Activated CD4-positive, alpha-beta T cell treated with anti-CD3 and anti-CD28 coated beads for 36 hours (primary cell): ENCODE measurements at places on chromosomes 7 and 10.

DNA sequence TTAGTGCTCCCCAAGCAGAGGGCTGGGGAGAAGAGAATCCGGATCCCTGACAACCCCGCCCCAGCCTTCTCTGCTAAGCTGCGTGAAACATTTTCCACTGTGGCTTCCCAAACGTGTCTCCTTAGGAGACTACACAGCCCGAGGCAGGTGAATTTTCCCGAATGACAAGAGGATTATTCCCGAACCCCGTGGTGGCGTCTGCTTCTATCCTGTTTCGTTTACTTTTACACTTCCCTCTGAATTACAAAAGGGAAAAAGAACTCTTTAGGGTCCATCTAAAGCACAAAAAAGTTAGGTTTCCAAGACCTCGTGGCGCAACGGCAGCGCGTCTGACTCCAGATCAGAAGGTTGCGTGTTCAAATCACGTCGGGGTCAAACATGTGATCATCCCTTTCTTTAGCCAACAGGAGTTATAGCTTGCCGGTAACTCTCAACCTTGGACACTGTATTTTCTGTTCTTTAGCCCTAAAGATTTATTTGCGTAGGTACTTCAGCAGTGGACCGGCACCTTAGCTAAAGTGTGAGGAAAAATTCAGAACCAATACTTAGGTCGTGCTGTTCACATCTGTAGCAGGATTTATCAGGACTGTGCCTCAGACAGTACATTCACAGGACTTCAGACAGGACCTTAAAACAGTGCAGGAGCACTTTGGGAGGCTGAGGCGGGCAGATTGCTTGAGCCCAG lies 3.2 kb upstream of the ZNF789 start:
- peaks cover 26% of the 10 kb centered on the region for H3K4me1 ChIP-seq
- peaks cover 16% of the 10 kb centered on the region for H3K36me3 ChIP-seq
- no peak for DNase-seq
- no peaks in the 10 kb centered on the region for H3K27me3 ChIP-seq
- no peak overlapping the region for H3K27ac ChIP-seq

DNA sequence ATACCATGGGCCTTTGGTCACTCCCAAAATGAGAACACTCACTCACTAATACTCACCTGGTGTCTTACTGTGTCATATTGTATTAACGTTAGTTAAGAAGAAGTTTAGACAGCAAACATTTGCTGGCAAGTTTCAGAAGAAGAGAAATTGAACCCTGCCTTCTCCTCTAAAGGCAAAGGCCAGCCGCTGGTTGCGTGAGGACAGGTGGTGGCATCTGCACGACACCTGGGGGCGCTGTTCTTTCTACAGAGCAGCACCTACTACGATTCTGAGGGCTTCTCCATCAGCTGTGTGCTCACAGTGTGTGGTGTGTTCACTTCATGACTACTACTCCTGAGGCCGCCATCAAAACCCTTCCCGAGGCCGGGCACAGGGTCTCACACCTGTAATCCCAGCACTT lies 17.9 kb upstream of the CLEC2L start:
- H3K36me3 ChIP-seq, result no peaks in the 10 kb centered on the region
- no peak overlapping the region for H3K27ac ChIP-seq
- no peaks in the 10 kb centered on the region for H3K4me1 ChIP-seq
- H3K27me3 ChIP-seq, result no peaks in the 10 kb centered on the region

DNA sequence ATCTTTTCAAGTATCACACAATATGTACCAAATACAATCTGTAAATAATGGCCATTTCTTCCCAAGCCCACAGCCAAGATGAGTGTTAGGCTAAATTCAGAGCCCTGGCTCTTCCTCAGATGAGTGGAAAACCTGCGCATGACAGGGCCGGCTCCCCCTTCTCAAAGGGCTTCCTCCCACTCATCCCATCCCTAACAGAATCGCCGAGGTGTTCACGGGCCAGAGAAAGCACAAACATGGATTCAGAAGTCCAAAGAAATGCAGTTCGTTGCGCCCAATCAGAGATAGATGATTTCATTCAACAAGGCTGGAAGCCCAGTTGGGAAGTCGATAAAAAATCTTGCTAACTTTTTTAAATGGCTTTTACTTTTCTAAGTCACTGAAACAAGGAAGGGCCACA lies 121.8 kb downstream of the UBE2H start:
- peaks cover 10% of the 10 kb centered on the region for H3K4me1 ChIP-seq
- no peaks in the 10 kb centered on the region for H3K27me3 ChIP-seq
- no peak overlapping the region for H3K27ac ChIP-seq
- DNase-seq, result no peak
- H3K36me3 ChIP-seq, result no peaks in the 10 kb centered on the region

DNA sequence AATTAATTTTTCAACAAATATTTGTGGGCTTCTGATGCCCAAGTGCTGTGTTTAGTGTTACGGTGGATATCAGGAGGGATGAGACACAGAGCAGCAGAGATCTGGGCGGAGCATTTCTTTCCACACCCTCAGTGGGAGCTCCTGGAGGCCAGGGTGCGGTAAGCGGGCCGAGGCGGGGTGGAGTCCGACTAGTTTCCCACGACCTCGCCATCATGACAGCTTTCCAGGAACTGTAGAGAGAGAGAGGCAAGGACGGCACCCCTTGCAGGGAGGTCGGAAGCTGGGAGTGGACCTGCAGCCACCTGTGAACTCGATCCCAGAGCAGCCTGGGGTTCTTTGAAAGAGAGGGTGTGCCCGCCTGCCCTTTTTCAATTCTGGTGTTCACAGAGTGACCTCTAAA lies 128.2 kb downstream of the ACTR3B start:
- no peaks in the 10 kb centered on the region for H3K27me3 ChIP-seq
- DNase-seq, result no peak
- no peak overlapping the region for H3K27ac ChIP-seq
- H3K4me3 ChIP-seq, result no peak overlapping the region
- H3K36me3 ChIP-seq, result no peaks in the 10 kb centered on the region

DNA sequence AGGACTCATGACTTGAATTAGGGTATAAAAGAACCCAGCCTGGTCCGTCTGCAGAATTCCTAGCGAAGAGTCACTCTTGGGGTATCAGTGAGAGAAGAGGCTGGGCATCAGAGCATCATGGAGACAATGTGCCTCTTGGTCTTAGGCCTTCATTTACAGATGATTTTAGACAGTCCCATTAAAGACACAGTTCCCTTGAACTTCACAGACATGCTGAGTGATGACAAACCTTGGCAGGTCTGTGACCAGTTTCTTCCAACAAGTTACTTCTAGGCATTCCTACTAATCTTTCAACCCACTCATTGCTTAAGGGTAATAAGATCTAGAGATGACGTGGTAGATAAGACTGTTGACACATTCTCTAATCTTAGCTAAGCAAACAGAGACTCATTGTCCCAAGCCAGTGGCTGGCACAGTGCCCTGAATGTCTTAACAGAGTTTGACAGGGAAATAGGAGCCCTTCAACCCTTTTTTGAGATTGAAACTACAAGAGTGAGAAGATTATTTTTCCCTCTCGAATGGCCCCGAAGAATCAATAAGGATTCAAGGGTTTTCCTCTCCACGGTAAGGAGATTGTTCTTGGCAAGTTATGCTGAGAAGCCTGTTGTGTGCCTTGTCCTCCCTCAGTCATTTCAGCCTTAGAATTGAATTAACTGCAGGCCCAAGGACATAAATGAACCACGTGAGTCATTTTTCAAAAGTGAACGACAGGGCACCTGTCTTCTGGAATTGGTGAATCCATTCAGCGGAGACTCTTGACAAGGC lies 281.1 kb downstream of the CCDC3 start:
- peak overlapping the region; percentile 67 for H3K27ac ChIP-seq
- H3K36me3 ChIP-seq, result peaks cover 6% of the 10 kb centered on the region
- no peaks in the 10 kb centered on the region for H3K27me3 ChIP-seq

DNA sequence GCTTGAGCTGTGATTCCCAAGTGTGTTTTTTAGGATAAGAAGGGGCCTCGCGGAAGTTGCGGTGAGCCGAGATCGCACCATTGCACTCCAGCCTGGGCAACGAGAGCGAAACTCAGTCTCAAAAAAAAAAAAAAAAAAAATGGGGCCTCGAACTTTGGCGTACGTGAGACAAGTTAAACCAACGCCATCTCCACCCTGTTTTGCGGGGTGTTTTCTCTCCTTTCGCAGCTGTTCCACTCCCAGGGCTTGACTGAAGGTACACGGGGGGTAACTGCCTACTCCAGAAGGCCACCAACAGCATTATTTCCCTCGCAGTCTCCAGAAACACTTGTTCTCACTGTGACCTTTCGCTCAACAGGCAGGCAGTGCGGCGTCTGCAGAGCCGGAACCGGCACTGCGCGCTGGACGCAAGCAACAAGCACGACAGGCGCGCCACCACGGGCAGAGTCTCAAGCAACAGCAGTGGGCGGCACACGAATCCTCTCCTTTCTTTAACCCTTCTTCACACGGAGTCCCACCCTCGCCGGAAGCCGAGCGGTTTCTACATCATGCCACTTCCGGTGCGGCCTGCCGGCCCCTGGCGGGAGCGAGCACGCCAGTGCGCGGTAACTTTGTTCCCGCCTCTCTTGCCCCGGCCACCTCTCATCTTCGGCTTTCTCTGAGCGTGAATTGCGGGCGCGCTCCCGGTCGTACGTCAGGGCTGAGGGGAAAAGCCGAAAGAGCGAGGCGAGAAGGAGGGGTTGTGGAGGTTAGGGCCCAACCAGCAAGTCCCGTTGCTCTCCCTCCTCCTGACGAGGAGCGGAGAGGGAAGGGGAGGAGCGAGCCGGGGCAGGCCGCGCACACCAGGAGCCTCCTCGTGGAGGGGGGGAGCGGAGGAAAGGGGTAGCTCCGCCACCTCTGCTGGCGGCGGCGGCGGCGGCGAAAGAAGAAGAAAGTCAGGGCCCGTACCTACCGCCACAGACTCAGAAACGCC lies 814 bp upstream of the CDK13 start:
- H3K27me3 ChIP-seq, result no peaks in the 10 kb centered on the region
- DNase-seq, result peak; percentile 99
- H3K27ac ChIP-seq, result peak overlapping the region; percentile 98
- peaks cover 25% of the 10 kb centered on the region for H3K4me1 ChIP-seq
- peaks cover 15% of the 10 kb centered on the region for H3K36me3 ChIP-seq
- peak overlapping the region; percentile 93 for H3K4me3 ChIP-seq

- H3K36me3 ChIP-seq, result no peaks in the 10 kb centered on the region
- no peak overlapping the region for H3K27ac ChIP-seq
- no peak overlapping the region for H3K4me3 ChIP-seq
- H3K4me1 ChIP-seq, result no peaks in the 10 kb centered on the region
- H3K27me3 ChIP-seq, result no peaks in the 10 kb centered on the region
Observed at GRCh38 chr10:48821692-48822091, 117.9 kb downstream of the LRRC18 start.

GRCh38 chr10:31582365-31583052 lies 263.5 kb downstream of the ZEB1 start:
- H3K36me3 ChIP-seq, result no peaks in the 10 kb centered on the region
- no peak overlapping the region for H3K27ac ChIP-seq
- H3K4me1 ChIP-seq, result peaks cover 18% of the 10 kb centered on the region
- peaks cover 16% of the 10 kb centered on the region for H3K27me3 ChIP-seq

DNA sequence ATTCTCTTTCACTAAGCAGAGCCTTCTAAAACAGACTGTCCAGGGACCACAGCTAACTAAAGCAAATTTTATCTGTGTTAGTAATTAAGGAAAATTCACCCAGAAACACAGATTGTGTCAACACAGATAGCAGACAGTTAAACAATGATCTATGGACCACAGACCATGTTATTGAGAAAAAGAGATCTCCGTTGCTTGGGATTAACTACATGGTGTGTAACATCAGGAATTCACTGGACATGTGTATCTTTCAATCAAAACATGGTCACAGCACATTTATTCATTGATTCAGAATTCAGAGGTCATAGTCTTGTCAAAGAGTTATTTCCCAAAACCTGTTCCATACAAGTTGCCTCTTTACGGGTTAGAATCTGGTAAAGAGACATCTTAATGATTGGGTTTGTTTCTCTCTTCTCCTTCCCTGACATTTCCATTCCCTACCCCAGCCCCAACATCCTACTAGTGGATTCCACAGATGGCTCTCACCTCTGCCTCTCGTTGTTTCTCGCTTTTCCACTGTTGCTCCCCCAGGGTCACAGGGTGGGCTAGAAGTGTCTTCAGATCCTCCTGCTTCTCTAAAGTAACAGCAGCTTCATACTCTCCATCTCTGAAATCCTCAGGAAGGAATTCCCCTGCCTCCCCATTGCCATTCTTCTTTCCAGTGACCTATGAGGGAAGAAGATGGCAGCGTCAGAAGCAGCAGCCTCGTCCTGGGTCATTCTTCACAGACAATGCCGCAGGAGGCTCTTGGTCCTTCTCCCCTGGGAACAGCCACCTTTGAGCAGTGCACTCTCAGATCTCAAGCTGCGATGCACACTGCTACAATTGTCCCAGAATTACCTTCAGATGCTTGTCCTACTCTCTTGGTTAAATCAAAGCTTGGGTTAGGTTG lies 958 bp downstream of the ANKRD1 start:
- H3K27ac ChIP-seq, result no peak overlapping the region
- H3K4me3 ChIP-seq, result no peak overlapping the region
- H3K4me1 ChIP-seq, result no peaks in the 10 kb centered on the region

DNA sequence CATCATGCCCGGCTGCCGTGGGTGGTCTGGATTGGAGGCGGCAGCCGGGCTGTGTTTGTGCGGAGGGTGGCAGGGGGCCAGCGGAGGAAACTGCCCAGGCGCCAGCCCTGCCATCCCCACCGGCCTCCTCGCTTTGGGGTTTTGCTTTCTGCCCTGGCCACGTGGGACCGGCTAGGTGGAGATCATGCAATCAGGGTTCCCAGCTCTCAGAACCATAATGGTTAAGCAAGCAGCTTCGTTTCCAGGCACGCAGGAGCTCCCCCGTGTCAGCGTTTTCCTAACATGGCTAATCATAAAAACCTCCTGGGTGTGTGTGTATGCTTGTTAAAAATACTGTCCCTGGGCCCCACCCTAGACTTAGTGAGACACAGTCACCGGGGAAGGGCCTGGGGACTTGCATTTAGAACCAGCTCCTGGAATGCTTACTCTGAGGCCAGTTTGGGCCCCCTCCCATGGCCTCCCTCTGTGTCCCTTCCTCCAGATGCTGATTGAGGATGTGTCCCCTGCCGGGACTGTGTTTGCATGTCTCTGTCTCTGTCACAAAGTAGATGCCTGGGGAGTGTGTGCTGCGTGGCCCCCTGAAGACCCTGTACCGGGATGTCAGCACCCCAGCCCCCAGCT lies 119.3 kb downstream of the CUX1 start:
- no peak for DNase-seq
- H3K27me3 ChIP-seq, result no peaks in the 10 kb centered on the region
- H3K4me3 ChIP-seq, result no peak overlapping the region

DNA sequence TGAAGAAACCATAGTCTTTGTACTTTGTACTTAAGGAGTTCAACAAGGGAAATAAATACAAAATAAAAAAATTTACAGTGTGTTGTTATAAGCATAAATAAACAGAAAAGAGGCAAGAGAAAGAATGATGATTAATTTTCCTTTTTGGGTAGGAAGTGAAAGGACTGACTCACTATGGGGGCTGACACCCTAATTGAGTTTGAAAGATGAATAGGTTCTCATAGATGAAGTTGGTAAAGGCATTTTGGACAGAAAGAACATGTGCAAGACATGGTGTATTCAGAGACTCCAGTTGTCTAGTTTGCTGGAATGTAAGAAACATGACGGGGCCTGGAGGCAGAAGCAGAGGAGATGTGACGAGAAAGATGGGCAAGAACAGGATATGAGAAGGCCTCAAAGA lies 83.7 kb downstream of the VPS50 start:
- H3K36me3 ChIP-seq, result peaks cover 20% of the 10 kb centered on the region
- H3K4me3 ChIP-seq, result no peak overlapping the region
- H3K4me1 ChIP-seq, result peaks cover 12% of the 10 kb centered on the region
- no peak overlapping the region for H3K27ac ChIP-seq
- no peaks in the 10 kb centered on the region for H3K27me3 ChIP-seq
- no peak for DNase-seq

GRCh38 chr10:93445097-93445960 lies 36.8 kb downstream of the MYOF start:
- peaks cover 3% of the 10 kb centered on the region for H3K36me3 ChIP-seq
- no peak for DNase-seq
- H3K4me3 ChIP-seq, result no peak overlapping the region
- no peaks in the 10 kb centered on the region for H3K4me1 ChIP-seq
